ENCODE measurements at places on chromosomes 3 and 15. TPM values are rescaled to one million over a fixed set of nuclear protein-coding genes. Genes with fewer than 3 reads are reported as not detected.
A peak's percentile ranks its signal among the peaks of the same experiment; 100 is the strongest.

- peak; percentile 60 for DNase-seq
Measured at GRCh38 chr15:40506964-40507571, 36.3 kb downstream of the CHST14 start.

The ITPKA gene
- total RNA-seq = 1.6 TPM

- DNase-seq = no peak
Measured at GRCh38 chr3:151169262-151169947, 33.6 kb downstream of the GPR171 start.

The DPPA2 gene
- not detected for total RNA-seq

The GRIP2 gene
- total RNA-seq = 8.2 TPM

DNA sequence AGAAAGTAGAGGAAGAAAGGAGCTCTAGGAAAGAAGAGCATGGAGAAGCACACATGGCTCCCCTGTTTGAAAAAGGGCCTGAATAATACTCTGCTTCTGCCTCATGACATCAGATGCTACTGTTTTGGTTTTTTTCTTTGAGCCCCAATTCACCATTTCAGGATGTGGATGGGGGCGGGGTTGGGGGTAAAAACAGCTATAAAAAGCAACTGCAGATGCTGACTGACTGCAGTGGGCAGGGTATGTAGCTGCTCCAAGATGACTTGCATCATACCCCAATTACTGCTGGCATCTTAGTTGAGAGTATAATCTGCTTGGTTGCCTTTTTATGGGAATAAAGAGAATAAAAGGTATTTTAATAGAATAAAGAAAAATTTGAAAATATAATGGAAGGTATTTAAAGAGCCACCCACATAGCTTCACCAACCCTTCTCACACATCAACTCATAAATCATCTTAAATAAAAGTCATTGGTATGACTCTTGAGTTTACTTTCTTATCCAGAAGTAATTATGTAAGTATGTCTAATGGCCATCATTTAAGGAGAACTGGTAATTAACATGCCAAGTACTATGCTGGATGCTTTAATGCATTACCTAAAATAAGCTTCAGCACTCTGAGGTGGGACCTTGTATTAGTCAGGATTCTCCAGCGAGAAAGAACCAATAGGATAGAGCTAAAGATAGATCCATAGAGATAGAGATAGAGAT is 36.4 kb upstream of the TMEM45A start:
- no peak for DNase-seq

The OIP5 gene
- 2.4 TPM for total RNA-seq

The CFAP100 gene
- total RNA-seq = 3.7 TPM

The BOC gene
- 3.3 TPM for total RNA-seq

- DNase-seq = peak; percentile 69
Measured at GRCh38 chr15:89362203-89363101, 27.8 kb upstream of the POLG start.

The GOLGA6D gene
- total RNA-seq = not detected

- no peak for DNase-seq
Measured at GRCh38 chr3:89380016-89380415, 272.6 kb downstream of the EPHA3 start.

DNA sequence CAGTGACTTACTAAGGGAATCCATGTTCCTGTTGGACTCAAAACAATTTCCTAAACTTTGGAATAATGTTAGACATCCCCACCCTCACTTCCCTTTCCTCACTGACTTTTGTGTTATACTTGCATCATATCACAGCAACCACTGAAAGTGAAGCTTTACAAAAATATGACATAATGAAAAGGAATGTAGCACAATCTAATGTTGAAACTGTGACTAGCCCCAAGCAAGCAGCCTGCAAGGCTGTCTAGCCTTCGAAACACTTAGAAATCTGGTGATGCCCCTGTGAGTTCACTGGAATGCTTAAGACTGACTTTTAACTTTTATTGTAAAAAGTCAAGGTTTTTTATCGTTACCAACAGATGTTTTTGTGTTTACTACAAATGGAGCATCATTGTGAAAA is 203.7 kb upstream of the ZNF385D start:
- DNase-seq = no peak

The BNC1 gene
- 0.41 TPM for total RNA-seq

Data from frontal cortex (tissue), 4 donors.